ENCODE measurements at places on chromosomes 12 and 14.

DNA sequence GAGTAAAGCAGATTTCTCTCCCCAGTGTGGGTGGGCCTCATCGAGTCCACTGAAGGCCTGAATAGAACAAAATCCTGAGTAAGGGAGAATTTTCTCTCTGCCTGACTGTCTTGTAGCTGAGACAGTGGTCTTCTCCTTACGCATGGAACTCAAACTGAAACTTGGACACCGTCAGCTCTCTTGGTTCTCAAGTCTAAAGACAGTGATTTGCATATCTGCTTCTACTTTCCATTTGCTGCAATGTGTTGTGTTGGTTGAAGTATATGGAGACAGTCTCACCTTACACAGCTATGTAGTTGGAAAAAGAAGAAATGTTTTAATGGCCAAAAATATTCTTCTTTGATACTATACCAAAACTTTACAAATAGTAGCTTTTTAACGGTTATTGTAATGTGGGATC is 160.2 kb upstream of the LMNTD1 start:
- DNase-seq = no peak

DNA sequence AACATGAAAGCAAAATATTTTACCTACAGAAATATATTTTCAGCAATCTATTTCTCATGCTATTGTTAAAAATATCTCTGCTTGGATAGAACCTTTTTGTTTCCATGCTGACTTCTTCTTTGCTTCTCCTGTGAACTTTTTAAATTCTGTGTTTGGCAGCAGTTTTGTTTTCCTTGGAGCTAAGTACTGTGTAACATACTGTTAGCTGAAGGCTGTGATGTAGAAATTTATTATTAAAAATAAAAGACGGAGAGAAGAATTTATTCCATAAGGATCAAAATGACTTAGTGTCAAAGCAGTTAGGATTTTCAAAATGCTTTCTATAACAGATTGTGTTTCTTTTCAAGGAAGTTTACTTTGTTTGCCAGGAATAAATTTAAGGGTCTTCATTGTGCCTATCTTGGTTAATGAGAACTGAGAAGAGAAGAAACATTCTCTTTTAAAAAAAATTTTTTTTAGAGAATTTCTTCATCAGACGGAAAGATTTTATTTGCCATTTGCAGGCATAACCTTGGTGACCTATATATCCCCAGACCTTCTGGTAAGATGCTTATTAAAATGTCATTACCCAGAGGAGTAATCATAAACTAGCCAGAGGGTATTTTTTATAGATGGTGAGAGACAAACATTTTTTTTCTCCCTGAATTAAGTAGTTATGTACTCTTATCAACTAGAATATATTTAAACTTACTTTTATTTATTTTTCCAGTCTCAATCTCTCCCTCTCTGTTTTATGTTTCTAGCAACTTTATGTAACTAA is 147.1 kb upstream of the SLCO1C1 start:
- no peak for DNase-seq

GRCh38 chr12:54558311-54558710 is 8.9 kb downstream of the PDE1B start:
- no peak for DNase-seq

GRCh38 chr12:103589517-103589916 is 2.4 kb downstream of the STAB2 start:
- no peak for DNase-seq

GRCh38 chr12:11508699-11509098 is 113.3 kb upstream of the PRB2 start:
- no peak for DNase-seq

DNA sequence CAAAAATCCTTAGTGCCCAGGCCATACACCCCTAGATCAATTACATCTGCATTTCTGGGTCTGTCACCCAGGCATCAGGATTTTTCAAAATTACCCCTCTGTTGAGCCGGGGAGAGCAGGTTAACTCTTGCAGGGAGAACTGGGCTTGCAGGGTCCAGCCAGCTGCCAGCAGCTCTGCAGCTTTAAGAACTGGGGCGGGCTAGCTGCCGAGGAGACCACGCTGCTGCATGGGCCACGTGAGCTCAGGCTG is at the start of gene DGLUCY:
TSS of gene DGLUCY (plus strand) at position 245 of the 250 bp plus-strand sequence. CDS start 46,222 bp downstream, outside the sequence.
- peak; percentile 76 for DNase-seq

GRCh38 chr12:20220339-20220738 is 148.0 kb upstream of the PDE3A start:
- DNase-seq = no peak

GRCh38 chr14:69504775-69505174 is 20.2 kb downstream of the PLEKHD1 start:
- no peak for DNase-seq

GRCh38 chr12:113261847-113262470 is 40.7 kb downstream of the TPCN1 start:
- no peak for DNase-seq

DNA sequence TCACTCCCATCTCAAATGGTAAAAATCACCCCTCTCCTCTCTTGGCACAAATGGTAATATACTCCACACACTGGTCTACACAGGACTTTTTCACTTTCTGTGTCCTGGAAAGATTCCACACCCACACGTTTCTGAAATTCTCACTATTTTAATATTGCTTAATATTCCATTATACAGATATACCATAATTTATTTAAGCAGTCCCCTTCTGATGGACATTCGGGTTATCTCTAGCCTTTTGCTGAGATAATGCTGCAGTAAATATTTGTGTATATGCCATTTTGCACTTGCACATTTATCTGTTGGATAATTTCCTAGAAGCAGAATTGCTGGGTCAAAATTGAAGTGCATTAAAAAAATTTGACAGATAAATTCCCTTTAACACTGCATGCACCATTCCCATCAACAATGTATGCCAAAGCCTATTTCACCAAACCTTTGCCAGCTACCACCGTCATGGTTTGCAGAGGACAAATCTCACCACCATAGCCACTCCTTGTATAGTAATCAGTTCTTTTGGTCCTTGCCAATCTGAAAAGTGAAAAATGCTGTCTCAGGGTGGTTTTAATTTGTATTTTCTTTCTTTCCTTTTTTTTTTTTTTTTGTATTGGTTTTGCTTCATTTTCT is 15.5 kb upstream of the COL2A1 start:
- DNase-seq = no peak

DNA sequence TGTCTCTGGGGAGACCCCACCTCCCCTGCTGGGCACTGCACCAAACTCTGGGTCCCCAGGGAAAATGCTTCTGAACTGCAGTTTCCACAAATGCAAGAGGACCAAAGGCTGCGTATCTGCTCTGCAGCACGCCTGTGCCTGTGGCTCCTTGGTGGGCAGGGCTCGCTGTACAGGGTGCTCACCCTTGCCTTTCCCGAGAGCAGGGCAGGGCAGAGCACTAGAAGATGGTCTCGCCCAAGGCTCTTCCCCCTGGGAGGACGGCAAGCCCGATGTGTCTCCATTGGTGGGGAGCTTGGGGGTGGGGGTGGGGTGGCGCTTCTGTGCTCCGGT is 175.3 kb upstream of the RTL1 start:
- no peak for DNase-seq

- no peak for DNase-seq
Observed at GRCh38 chr12:40870981-40871380, 178.7 kb downstream of the CNTN1 start.
